ENCODE measurements at places on chromosomes 7 and 10.

DNA sequence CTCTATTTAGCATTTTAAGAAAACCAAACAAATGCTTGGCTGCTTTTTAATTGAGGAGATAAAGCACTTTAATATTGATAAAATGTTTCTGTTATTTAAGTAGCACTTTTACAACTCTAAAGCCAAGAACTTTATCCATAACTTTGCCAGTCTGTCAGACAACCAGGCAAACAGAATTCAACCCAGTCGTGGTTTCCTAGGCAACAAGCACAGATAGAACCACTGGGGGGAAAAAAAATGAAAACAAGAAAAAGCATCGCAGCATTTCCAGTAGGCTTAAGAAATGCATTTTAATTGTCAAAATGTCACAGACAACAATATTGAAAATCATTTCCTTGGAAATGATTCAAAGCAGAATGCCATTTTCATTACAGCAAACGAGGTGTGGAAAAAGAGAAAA, 323.4 kb downstream of the PARD3 start:
- DNase-seq, result no peak

GRCh38 chr7:114297121-114297520, 117.5 kb upstream of the FOXP2 start:
- DNase-seq, result no peak

GRCh38 chr7:69738396-69738951, 140.2 kb downstream of the AUTS2 start:
- no peak for DNase-seq

GRCh38 chr10:93086289-93086688, 12.6 kb downstream of the CYP26A1 start:
- no peak for DNase-seq

- DNase-seq, result no peak
Observed at GRCh38 chr10:89915021-89915420, 213.6 kb downstream of the KIF20B start.
